ENCODE measurements at places on chromosomes 2 and 18.
A peak's percentile ranks its signal among the peaks of the same experiment; 100 is the strongest.

- DNase-seq = peak; percentile 48
Observed at GRCh38 chr2:88560619-88561307, 66.5 kb downstream of the EIF2AK3 start.

GRCh38 chr18:57561261-57561660, 25.2 kb downstream of the FECH start:
- DNase-seq = no peak

DNA sequence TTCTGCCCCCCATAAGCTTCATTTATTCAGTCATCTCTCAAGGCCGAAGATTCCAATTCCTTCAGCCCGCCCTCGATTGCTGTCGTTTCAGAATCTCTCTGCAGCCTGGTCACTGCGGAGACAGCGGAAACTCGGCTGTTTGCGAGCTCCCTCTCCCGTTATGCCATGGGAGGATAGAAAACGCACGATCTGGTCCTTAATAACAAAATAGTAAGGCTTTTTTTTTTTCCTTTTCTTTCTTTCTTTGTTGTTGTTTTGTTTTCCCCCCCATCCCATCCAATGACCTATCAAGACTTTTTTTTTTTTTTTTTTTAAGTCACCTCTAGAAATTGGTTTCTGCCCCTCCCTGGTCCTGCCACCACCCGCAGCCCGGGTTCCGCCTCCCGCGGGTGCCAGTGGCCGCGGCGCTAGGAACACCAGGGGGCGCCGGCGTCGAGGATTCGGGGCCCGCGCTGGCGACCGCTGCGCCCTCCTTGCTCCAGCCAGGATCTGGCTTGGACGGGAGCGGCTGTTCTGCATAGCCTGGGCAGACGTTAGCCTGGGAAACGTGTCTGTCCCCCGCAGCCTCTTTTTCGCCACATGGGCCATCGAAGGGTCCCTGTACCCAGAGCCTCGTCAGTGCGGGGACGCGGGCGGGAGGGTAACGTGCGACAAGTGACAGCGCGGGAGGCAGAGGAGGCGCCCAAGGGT, 10.1 kb downstream of the CPLX4 start:
- peak; percentile 40 for DNase-seq

- peak; percentile 89 for DNase-seq
Observed at GRCh38 chr2:205077159-205077558, 531.9 kb downstream of the PARD3B start.

DNA sequence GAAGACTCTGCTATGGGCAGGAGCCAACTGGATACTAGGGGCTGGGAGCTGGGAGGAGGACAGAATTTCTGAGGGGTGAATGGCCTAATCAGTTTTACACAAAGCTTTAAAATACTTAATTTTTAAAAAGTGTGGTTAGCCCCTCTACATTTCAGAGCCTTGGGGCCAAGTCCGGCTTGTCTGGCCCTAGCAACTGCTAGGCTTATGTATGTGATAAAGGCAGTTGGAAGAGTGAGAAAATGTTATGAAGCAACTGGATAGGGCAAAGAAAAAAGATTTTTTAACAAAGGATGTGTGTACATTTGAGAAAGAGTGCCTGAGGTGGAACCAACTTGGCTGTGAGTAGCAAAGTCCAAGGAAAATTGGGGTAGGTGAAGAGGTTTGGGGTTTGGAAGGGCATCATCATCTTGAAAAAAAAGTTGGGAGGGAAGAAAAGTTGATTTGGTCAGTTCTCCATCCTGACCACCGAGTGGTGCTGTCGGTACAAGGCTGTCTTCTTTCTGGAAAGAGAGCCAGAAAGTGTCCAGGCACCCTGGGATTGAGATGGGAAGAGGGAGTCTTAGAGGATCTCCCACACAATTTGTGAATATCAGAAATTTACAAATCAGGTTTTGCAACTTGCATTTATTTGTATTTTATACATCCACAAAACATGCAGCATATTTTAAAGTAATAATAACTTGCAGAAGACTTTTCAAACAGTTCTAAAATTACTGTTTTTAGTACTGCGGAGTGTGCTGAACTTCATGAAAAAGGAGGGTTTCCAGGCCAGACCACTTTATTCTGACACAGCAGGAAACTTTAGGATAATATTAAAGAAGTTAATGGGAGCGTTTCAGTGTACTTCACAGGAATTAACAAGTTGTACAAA, 10.5 kb upstream of the CDK15 start:
- no peak for DNase-seq

- no peak for DNase-seq
Observed at GRCh38 chr2:95722131-95722697, 130.4 kb downstream of the TRIM43 start.

GRCh38 chr2:201880579-201880978, 74.2 kb downstream of the CDK15 start:
- DNase-seq = no peak

DNA sequence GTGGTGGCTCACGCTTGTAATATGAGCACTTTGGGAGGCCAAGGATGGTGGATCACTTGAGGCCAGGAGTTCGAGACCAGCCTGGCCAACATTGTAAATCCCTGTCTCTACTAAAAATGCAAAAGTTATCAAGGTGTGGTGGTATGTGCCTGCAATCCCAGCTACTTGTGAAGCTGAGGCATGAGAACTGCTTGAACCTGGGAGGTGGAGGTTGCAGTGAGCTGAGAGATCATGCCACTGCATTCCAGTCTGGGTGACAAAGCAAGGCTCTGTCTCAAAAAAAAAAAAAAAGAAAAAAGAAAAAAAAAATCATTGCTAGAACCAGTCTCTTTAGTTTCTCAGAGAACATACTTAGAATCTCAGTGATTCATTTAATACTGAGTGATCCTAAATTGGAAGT, 217.1 kb downstream of the DYM start:
- DNase-seq = no peak

GRCh38 chr2:38406597-38407110, 29.6 kb upstream of the ATL2 start:
- no peak for DNase-seq
